ENCODE measurements at places on chromosomes 13 and 19. TPM values are rescaled to one million over a fixed set of nuclear protein-coding genes. Genes with fewer than 3 reads are reported as not detected.

The NLRP9 gene
- total RNA-seq, result not detected

The FSD1 gene
- not detected for total RNA-seq

The RNF113B gene
- not detected for total RNA-seq

The SIGLEC9 gene
- total RNA-seq, result 8.7 TPM

The RASAL3 gene
- total RNA-seq, result 2.3 TPM

The PGLYRP1 gene
- total RNA-seq, result not detected

The CGB8 gene
- not detected for total RNA-seq

The KLK12 gene
- not detected for total RNA-seq

The ZFP36 gene
- 509 TPM for total RNA-seq

The CGB2 gene
- total RNA-seq, result not detected

DNA sequence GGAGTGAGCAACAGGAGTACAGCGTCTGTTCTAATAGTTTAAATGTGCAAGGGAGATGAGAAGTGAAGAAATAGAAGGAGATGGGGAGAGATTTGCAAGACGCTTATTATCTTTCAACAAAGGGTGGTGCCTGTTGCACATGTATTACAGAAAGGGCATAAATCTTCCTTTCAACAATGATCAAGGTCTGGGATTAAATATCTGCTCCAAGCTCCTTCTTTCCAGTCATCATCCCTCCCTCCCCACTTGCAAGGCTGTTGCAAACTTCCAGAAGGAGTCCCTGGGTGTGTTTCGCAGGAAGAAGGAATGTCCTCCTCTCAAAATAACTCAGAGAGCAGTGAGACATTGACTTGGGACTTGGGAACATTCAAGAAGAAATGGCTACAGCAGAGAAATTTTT lies 63.5 kb upstream of the MYCBP2 start:
- no peak for DNase-seq

- DNase-seq, result peak; percentile 98
These were observed at the start of gene SPRY2 for GRCh38 chr13:80341101-80341755. SPRY2 (minus strand) TSS chr13:80341126; CDS start chr13:80337705, 3,421 bp downstream.

DNA sequence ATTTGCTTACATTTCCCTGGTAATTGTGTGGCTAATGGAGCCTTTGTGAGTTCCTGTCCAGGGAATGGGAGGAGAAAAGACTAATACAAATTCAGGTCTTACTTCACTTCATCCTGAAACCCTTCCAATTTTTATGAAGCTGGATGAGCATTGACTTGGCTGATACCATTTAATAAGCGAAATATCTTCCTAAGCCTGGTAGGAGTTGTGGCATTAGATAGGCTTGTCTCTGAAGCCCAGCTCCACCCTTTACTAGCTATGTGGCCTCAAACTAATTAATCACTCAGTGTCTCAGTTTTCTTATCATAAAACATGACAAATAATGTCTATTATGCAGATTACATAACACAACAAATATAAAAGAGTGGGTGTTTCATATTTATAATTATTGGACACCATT lies 106.3 kb downstream of the FGF9 start:
- DNase-seq, result no peak

- DNase-seq, result no peak
These were observed 530.6 kb upstream of the SPRY2 start for GRCh38 chr13:80871481-80871880.

GRCh38 chr19:14416817-14417231 lies 2.3 kb downstream of the DDX39A start:
- no peak for DNase-seq

DNA sequence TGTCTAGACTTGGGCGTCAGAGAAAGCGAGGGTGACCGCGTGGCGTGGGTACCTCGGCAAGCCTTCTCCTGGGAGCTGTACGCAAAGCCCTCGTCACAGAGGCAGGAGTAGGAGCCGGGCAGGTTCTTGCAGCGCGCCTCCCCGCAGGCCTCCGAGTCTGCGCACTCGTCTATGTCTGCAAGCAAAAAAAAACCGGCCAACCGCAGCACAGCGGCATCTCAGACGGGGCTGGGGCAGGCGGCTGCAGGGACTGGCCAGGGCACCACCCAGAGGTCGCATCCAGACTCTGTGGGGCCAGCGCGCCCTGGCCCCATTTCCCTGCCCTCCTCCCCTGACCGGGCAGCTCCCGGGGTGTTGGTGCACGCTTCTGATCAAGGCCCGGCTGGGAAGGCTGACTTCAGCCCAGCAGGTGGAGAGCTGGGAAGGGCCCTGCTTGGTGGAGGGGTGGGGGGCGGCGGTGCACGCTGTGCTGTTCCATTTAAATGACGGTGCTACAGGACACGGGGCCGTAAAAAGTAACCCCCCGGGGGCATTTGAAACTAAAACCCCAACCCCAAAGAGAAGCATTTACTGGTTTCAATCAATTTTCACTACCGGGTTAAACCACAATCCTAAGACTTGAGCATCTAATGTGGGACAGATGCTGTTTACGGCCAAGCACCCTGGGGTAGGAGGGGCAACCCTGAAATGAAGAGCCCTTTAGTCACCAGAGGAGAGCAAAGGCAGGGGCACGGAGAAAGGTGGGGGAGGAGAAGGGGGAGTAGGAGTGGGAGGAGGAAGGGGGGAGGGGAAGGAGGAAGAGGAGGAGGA lies 28.2 kb downstream of the GAS6 start:
- DNase-seq, result no peak

DNA sequence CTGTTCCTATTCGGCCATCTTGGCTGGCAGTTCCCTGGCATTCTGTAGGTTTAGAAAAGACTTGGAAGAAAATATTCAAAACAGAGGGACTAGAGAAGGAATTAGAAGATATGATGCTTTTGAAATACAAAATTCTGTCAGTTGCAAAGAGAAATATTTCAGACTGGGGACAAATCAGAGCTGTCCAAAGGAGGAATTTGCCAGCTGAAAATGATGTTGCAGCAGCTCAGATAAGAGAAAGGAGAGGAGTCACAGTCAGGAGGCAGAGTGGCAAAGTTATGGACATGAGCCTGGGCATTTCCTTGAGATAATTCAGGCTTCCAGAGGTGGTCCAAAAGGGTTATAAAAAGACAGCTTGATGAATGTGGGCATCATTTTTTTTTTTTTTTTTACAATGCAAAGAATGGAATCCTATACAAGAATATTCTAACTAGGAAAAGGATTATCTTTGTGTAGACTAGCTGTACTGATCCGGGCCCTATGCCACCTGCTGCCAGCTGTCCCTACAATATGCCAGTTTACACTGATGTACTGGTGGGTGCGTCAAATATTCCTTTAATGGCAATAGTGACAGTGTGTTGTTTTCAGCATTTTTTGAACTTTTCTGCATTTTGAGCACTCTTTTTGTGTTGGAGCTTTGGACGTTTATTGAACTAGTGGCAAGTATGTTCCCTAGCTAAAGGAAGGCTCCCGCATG lies 31.8 kb upstream of the CBY2 start:
- no peak for DNase-seq

GRCh38 chr13:84080748-84081530 lies 198.7 kb upstream of the SLITRK1 start:
- DNase-seq, result no peak

- DNase-seq, result no peak
These were observed at the start of gene GJB6 for GRCh38 chr13:20231839-20232555. GJB6 (minus strand) TSS chr13:20232319; CDS start chr13:20223480, 8,839 bp downstream.

GRCh38 chr19:6198896-6199239 lies 63.4 kb downstream of the ACSBG2 start:
- no peak for DNase-seq

DNA sequence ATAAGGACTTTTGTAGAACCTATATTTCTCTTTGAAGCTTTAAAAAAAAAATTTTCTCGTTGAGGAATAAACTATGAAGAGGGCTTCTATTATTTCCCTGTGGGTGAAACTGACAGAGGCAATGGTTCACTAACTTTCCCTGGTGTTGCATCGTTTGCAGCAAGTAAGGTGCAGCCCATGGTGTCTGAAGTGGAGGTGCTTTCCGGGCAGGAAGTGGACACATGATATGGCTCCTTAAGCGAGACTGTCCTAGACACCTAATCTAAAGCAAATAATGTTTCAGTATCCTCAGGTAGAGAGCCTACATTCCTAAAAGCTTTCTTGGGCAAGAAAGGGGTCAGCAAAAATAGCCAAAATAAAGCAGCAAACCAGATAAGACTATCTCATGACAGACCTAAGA lies 437.6 kb upstream of the ARGLU1 start:
- no peak for DNase-seq

- DNase-seq, result no peak
These were observed 98.4 kb downstream of the STK24 start for GRCh38 chr13:98478189-98479129.

GRCh38 chr19:45876411-45877197 lies 9.3 kb downstream of the IRF2BP1 start:
- no peak for DNase-seq

DNA sequence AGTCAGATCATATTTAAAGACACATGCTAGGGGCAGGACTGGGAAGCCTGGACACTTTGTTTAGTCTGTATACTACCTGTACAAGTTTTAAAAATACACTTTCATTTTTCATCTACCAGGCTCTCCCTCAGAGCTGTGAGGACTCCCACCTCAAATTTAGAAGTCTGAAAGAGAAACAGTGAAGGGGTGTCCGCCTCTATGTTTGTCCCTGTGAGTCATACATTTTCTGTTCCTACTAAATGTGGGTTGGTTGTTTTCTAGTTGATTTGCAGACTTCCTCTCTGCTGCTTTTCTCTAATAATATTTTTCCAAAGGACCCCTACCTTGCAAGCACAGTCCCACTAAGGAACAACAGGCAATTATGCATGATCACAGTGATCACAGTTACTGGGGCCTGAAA lies 110.5 kb downstream of the ENOX1 start:
- DNase-seq, result no peak

DNA sequence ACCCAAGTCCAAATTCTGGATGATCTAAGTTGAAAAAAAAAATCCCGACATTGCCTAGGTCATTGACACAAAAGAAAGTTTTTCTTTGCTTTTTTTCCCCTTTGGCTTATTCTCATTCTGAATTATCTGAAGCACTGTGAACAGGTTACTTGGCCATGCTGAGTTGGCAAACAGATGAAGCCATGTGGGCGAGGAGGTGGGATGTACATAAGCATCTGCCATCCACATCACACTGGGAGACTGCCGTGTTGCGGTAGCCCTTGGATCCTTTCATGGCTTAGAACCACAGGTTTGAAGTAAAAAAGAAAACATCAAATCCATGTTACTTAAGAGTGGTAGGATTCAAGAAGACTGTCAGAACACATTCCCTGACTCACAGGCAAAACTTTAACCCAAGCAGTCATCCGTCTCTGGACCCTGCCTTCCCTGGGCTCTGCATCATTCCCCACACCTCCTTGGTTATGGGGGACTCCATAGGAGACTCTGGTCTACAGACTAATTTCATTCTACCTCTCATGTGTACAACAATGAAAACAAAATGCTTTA lies 242.5 kb upstream of the SERP2 start:
- no peak for DNase-seq

GRCh38 chr19:5585461-5586299 lies 17.9 kb upstream of the TINCR start:
- DNase-seq, result peak; percentile 83

DNA sequence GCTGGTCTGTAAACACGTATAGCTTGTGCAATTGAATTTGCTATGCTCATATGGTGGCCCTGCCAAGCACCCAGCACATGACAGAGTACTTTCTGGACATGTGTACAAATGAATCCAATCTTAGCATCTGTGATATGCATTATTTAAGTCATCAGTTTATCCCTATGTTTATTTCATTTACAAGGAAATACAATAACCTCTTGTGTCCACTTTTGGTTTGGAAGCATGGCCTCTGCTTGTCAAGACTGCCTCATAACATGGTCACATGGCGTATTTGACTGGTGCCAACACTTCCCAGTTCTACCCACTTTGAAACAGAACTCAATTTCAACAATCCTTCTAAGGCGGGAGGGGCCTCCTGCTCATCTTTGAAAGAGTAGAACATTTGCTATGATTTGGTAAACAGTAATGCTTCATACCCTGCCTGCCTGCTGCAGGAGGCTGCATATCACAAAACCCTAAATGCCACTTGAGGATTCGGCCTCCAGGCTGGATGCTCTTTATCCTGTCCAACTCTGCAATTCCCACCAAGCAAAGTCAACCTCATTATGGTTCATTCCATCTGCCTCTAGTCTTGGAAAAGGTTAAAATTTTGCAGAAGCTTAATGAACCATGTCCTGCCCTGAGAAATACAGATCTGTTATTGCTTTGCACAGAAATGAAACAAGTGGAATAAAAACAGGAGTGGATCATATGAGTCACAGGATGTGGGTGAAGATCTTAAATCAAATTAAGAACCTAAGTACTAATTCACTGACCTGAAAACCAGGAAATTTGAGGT lies 151.3 kb downstream of the CYSLTR2 start:
- no peak for DNase-seq

- DNase-seq, result no peak
These were observed 56.7 kb upstream of the C1QTNF9B start for GRCh38 chr13:23953860-23954512.

GRCh38 chr13:26821672-26822071 lies 61.1 kb upstream of the GPR12 start:
- DNase-seq, result no peak

GRCh38 chr19:45404557-45405434 lies at the start of gene PPP1R13L:
PPP1R13L (minus strand) TSS chr19:45405069; CDS start chr19:45398318, 6,751 bp downstream.
- DNase-seq, result peak; percentile 94

- DNase-seq, result no peak
These were observed 145.6 kb downstream of the SHISA2 start for GRCh38 chr13:25906191-25906661.

DNA sequence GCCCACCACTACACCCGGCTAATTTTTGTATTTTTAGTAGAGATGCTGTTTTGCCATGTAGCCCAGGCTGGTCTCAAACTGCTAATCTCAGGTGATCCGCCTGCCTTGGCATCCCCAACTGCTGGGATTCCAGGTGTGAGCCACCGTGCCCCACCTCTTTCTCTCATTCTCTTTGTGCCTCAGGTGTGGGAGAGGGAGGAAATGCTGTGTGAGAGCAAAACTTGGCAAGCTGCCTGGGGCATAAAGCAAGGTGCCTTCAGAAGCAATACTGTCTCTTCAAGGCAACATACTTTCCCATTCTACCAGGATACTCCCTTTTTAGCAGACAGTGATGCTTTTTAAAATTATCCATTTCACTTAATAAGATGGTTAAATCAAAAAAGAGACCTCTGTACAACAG lies 53.2 kb upstream of the RFC3 start:
- no peak for DNase-seq

DNA sequence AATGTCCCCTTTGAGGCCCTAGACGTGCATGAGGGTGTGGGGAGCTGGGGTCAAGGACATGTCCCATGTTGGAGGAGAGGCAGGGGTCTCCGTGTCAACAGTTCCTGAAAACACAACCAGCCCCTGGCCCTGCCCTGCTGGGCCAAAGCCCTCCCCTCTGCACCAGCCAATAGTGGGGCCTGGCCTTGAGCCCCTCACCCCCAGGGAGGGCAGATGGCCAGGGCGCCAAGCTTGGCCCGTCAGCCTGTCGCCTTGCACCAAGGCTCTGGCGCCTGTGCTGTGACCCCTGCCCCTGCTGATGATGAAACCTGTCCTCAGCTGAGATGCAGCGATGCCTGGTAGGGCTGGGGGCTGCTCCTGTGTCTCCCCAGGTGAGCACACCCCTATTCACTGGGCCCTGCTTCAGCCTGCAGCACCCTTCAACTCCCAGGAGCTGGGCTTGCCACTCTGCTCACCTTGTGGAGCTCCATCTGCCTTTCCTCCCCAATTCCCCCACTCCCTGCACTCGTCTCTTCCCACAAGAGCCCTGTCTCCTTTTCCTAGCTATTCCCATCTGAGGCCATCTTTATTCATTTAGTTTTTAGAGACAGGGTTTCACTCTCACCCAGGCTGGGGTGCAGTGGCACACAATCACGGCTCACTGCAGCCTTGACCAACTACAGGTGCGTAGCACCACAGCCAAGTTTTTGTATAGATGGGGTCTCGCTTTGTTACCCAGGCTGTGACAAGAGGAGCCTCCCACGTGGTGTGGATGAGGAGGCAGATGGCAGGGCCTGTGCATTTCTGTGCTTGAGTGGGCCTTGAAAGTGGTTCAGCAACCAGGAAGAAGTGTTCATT lies 2.1 kb upstream of the HAMP start:
- DNase-seq, result no peak

GRCh38 chr13:113033054-113033850 lies 64.2 kb downstream of the MCF2L start:
- no peak for DNase-seq
